ENCODE measurements at places on chromosomes 5 and 9.
A peak's percentile ranks its signal among the peaks of the same experiment; 100 is the strongest.

DNA sequence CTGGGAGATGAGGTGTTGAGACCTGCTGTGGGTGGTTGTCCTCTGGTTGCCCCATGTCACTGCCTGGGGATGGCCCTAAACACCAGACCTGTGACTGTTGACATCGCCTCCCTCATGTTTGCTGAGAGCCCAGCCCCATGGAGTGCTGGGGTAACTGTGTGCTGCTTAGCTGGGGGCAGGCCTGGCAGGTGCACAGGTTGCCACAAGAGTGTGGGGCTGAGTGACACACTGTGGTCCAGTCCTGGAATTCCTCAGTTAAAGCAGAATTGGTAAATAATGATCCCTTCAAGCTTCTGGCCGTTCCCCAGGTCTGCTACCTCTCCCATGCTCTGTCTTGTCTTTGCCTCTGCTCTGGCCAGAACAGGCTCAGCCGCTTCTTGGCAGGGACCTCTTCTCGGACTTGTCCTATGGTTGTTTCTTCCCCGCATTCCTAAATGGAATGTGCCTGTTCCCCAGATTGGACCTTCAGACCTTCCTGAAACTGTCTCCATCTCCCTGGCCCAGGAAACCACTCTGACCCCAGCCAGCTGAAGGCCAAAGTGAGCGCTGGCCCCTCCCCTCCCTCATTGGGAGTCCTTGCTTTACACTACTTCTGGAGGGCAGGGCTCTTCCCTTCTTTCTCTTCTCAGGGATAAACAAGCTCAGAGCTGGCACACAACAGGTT is 61.2 kb upstream of the PITX1 start:
- no peak for DNase-seq

- DNase-seq: no peak
Observed at GRCh38 chr5:72032788-72033187, 74.5 kb upstream of the MAP1B start.

DNA sequence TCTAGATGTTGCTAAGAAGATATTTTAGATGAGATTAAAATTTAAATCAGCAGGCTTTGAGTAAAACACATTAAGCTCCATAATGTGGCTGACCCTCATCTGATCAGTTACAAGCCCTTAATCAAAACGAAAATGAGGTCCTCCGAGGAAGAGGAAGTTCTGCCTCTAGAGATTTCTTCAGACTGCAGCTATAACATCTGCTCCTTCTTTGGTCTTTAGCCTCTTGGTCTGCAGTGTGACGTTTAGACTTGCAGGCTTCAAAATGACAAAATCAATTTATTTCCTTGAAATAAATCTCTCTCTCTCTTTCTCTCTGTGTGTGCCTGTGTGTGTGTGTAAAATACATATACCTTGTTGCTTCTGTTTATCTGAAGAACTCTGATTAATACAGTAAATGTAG is 1429.8 kb upstream of the CDH9 start:
- no peak for DNase-seq

DNA sequence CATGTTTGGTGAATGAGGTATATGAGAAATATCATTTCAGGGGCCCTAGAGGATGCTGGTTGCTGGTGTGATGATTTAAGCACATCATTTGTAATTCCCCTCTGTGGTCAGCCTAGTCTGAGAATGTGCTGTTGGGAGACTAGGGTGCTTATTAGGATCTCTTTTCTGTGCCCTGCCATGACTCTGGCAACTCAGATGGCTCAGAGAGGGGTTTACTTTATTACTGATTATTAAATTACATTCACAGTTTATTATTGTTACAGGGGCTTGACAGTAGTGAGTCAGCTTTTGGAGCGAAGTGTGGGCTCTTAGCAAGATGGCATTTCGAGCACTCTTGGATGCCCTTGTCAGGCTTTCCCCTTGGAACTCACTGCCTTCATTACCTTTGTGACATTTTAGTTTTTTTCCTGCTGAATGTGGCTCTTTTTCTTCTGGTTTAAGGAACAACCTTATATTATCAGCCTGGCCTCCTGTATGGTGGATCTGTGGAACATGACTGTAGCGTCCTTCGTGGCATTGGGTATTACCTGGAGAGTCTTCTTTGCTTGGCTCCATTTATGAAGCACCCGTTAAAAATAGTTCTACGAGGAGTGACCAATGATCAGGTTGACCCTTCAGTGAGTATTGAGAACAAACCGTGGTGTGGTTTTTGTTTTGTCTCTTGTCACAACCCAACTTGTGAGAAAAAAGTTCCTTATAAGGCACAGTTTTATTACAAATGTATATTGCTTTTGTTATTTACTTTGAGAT is 33.8 kb downstream of the RCL1 start:
- DNase-seq: no peak

- DNase-seq: no peak
Observed at GRCh38 chr5:150347003-150347402, 10.5 kb upstream of the TCOF1 start.

DNA sequence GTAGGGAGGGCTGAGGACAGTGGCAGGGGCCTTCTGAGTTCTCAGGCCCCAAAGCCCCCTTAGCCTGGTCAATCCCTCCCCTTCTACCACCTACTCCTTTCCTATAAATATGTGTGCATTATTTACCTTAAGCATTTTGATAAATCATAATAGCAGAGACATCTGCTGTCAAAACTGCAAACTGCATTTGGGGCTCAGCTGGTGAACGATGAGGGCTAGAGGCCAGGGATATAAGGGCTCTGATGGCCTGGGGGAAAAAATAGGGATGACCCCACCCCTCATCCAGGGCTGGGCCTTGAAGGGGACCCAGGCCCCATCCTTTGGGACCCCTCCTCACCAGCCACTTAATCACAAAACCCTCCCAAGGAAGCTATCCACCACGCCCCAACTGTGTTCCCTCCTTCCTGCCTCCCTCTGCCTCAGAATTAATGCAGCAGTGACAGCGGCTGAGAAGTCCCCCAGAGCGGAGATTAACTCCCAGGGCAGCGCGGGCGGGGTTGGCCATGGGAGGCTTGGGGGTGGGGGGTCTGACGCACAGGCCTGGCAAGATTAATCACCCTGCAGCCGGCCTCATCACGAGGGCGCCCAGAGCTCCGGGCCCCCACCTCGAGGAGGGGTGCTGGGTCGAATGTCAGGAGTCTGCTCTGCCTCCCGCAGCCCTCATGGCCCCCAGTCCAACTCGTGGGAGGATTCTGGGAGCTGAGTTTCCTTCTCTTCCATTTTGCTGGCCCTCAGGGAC is 42.1 kb downstream of the CXXC5 start:
- no peak for DNase-seq

- DNase-seq: no peak
Observed at GRCh38 chr5:148970228-148970627, 92.6 kb downstream of the SH3TC2 start.

DNA sequence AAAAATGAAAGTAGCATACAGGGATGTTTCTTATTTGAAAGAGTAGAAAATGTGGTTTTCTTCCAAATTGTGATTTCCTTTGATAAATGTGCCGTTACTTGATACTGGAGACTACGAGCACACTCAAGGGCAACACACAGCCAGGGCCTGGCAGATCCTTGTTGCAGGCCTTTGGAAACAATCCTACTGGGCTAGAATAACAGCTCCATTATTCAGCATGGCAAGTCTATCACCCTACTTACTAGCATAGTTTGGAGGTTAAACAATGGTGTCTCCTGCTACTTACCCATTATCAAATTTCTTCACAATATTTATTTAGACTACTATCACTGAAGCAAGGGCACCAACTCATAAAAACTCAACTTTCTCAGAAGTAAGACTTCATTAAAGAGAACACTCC is 140.8 kb upstream of the ZNF608 start:
- DNase-seq: no peak

GRCh38 chr5:91024727-91025126 is 358.4 kb downstream of the ARRDC3 start:
- no peak for DNase-seq

- peak; percentile 33 for DNase-seq
Observed at GRCh38 chr5:57054671-57055070, 102.7 kb upstream of the MIER3 start.

- no peak for DNase-seq
Observed at GRCh38 chr5:151721087-151721646, 34.5 kb upstream of the SPARC start.

- no peak for DNase-seq
Observed at GRCh38 chr5:6202968-6203365, 175.4 kb downstream of the MED10 start.

- no peak for DNase-seq
Observed at GRCh38 chr5:97874491-97874890, 691.4 kb upstream of the RIOK2 start.

DNA sequence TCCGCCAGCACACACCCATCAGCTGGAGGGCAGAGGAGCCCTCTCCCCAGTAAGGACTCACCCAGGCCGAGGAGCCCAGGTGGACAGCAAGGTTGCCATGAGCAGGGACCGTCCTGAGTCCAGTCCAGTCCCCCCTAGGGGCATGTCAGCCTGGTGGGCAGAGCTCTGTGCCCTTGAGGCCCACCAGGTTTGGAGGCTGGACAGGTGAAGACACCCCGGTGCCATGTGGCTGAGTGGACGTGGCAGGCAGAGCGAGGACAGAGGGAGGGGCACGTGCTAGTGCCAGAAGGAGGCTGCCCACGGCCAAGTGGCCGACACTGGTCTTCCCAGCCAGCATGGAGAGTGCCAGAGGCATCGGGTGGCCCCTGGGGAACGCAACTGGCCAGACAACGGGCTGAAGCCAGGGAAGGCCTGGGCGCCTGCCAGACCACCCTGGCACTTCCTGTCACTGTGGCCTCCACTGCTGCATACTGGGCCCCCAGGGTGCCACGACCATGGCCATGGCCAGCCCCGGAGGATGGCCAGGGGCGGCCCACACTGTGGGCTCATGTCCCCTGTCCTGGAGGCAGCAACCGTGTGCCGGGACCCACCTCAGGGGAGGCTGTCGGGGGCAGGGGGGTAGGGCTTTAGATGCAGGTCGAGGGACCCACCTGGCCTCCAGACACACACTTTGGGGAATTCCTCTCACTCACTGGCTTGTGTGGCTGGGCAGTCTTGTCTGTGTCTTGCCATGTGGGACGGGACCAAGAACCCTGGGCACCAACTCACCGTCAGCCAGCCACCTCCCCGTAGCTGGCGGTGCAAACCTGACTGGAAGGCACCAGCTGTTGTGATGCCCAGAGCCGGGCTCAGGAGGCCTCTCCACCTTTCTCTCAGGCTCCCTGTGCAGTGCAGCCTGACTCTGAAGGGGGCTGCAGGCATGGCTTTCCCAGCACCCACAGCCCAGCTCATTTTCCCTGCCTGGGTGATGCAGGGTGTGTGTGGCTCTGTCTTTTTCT is 42.3 kb upstream of the LPCAT1 start:
- DNase-seq: no peak

- DNase-seq: no peak
Observed at GRCh38 chr9:130137081-130137640, 35.0 kb upstream of the NCS1 start.

DNA sequence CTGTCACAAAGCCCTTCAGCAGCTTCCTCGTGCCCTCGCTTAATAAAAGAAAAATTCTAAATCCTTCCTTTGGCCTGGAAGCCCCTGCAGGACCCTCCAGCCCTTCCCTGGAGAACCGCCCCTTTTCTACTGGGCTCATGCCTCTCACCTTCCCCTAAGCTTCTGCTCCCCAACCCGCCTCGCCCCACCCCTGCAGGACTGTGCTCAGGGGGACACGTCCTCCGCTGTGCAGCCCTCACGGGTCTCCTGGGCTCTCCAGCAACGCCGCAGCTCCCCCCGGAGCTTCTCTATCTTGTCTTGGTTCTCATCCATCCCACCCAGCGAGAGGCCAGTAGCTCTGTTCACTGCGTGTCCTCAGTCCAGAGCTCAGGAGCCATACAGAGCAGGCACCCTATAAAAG is 65.6 kb upstream of the SARDH start:
- DNase-seq: no peak

DNA sequence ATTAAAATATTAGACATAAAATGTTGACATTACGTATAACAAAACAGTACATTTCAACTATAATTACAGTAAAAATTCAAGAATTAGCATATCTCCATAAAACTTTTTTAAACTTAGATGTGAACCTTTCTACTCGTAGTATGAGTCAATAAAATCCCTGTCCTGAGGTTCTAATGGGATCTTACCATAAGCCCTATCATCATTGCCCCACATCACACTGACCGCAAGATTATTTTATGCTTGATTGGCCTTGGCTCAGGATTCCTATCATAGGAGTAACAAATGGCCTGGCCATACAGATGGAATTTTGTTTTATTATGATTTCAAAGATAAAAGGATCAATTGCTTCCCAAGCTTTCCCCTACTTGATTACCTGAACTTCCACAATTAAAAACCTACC is 238.3 kb downstream of the MEF2C start:
- peak; percentile 9 for DNase-seq

DNA sequence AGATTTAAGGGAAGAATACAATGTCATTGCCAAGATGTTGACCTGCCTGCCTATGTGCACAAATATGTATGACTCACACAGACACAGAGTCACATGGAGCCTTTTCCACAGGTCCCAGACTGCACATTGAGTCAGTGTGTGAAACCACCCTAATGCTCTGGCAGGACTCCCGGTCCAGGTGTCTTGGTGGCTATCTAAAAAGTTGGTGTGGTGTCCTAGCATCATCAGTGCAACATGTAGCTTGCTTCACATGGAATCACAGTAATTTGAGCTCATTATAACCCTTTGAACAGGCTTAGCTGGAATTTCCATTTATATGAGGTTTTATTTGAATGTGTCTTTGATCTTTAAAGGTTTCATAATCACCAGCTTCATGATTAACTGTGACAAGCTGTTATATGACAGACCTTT is 10.7 kb downstream of the IFNA5 start:
- peak; percentile 96 for DNase-seq

DNA sequence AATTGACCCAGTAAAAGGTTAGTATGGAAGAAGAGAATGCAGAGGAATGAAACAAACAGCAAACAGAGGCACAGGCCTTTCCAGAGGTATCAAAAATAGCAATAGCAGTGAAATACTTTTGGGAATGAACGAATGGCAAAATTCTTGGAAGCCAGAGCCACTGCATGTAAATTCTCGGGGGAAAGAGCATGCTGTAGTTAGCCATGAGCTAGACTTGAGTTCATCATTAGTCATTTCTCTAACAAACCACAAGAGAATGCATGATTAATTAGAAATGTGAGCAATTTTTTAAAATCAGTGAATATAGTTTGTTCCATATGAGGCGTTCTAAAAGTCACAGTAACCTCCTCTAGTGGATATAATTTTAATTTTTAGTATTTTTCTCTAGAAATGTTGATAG is 170.3 kb upstream of the PRR16 start:
- DNase-seq: no peak

DNA sequence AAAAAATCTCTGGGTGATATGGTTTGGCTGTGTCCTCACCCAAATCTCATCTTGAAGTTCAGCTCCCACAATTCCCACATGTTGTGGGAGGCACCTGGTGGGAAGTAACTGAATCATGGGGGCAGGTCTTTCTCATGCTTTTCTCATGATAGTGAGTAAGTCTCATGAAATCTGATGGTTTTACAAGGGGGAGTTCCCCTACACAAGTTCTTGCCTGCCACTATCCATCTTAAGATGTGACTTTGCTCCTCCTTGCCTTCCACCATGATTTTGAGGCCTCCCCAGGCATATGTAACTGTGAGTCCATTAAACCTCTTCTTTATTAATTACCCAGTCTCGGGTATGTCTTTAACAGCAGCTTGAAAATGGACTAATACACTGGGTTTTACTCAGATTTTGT is 513.9 kb downstream of the TLE4 start:
- no peak for DNase-seq

GRCh38 chr5:58072300-58072965 is 387.5 kb downstream of the PLK2 start:
- DNase-seq: no peak

Measured in SW480 (cell line).